ENCODE measurements at places on chromosomes 7 and 10.

DNA sequence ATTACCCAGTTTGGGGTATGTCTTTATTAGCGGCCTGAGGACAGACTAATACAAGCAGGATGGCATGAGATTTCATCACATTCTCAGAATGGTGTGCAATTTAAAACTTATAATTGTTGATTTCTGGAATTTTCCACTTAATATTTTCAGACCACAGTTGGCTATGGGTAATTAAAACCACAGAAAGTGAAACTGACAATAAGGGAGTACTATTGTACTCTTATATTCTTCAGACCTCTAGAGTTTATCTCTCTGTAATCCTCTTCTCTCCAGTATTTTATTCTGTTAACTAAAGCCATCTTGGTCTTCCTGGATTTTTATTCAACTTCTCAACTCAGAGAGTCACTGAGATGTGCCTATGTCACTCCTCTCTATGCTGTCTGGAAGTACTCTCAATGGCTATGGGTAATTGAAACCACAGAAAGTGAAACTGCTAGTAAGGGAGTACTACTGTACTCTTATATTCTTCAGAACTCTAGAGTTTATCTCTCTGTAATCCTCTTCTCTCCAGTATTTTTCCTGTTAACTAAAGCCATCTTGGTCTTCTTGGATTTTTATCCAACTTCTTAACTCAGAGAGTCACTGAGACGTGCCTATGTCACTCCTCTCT is 118.3 kb downstream of the PPP1R17 start:
- no peak for DNase-seq

DNA sequence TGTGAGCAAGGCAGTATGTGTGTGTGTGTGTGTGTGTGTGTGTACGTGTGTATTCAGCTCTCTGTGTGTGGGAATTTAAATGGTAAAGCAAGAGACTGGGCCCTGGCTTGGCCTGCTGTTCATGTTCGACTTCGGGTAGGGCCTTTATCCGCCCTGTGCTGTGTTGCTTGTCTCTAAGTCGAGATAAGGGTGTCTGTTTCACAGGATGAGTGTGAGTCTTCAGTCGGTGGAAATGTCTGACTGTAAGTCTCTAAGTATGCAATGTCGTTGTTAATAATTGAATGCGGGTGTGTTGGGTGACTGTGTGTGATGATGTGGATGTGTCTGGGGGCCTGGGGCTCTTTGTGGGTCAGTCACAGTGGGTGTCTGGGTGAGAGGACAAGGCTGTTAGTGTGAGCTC is 34.8 kb downstream of the HIF1AN start:
- DNase-seq = no peak

GRCh38 chr10:73590881-73591799 is at the start of gene USP54:
Gene USP54 (minus strand): TSS chr10:73591342. CDS start chr10:73575658, 15,684 bp downstream.
- DNase-seq = peak; percentile 81

DNA sequence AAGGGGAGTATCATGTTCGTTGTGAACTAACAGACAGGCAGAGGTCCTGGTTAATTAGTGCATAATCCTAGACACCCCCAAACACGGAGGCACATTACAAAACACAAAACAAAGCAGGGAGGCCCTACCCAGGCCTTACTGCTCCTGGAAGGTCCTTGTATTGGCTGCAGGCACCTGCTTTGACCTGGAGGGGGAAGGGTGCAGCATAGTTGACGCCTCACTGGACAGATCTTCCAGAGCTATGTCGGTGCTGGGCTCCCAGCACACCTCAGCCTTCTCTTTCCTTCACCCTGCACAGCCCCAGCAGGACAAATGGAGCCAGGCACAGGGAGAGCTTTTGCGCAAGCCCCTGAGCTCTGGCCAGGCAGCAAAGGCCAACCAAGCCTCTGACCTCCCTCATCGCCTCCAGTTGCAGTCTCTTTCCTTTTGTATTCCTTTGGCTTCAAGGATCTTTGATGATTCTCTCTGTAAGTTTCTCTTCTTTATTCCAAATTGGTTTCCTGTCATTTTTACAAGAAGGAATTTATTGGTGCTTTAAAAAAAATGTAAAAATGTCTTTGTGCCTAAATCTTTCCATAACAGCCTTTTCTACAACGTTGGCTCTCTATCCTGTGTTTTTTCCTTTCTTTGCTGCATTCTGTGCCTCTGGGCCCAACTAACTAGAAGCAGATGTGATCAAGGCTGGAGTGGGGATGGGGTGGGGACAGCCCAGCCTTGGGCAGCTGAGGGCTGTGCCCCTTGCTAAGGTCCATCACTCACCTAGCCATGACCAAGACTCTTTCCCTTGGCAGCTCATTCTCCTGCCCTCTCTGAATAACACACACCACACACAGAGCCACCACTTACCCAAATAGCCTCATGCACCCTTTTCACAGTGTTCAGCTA is 317.1 kb upstream of the NPVF start:
- DNase-seq = no peak

- DNase-seq = peak; percentile 26
Measured at GRCh38 chr7:151662251-151662826, 142.6 kb upstream of the RHEB start.

GRCh38 chr7:5634107-5634950 is 147.1 kb downstream of the RNF216 start:
- DNase-seq = peak; percentile 90

- no peak for DNase-seq
Measured at GRCh38 chr7:8185926-8186683, 75.9 kb downstream of the ICA1 start.

- DNase-seq = peak; percentile 52
Measured at GRCh38 chr7:68364886-68365625, 1233.2 kb upstream of the AUTS2 start.

DNA sequence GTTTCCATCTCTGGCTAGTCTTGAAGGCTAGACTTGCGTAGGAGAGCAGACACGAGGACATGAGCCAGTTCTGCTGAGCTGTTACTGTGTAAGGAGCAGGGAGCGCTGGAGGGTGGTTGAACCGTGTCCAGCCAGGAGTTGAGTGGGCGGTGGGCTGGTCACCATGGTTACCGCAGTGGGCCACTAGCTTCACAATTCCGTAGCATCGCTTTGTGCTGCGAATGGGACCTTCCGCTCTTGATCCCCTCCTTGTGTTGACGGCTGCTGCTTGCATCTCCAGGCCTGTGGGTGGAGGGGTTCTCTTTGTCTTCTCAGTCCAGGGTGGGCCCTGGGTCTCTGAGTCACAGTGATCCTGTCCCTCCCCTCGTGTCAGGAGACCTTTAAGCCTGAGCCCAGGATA is 49.4 kb upstream of the OCM start:
- DNase-seq = peak; percentile 58

- no peak for DNase-seq
Measured at GRCh38 chr7:124566583-124566982, 199.0 kb downstream of the GPR37 start.

- DNase-seq = no peak
Measured at GRCh38 chr7:42886893-42887505, 24.9 kb downstream of the C7orf25 start.

- no peak for DNase-seq
Measured at GRCh38 chr10:24446739-24447138, 237.8 kb downstream of the KIAA1217 start.

DNA sequence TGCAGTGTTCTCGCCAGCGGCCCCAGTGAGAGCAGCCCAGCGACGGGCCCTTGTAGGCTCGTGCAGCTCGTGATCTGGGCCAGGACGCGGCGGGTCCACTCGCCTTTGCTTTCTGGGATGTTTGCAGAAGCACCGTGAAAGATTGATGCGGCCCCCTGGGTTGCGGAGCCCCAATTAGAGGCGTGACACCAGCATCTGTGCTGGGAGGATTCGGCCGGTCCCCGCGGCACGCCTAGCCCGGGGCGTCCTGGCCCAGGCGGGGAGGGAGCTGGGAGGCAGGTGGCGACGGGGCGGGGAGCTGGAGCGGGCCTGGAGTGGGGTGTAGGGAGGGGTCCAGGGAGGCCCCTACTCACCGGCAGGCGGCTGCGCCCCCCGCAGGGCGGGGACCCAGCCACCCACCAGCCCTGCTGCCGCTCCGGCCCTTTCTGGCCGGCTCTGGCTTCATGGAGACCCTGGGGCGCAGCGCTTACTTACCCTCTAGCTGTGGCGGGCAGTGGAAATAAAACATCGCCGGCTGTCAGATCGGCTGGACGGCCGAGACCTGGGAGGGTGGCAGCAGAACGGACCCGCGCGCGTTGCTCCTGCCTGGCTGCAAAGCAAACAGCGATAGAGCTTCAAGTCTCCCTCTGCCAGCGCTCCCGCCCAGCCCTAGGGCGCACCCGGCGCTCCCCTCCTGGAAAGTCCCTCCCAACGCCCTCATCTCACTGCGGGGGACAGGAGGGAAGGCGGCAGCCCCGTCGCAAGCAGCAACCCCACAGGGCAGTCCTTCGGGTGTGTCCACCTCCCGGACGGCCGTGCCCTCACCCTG is 752 bp downstream of the DRGX start:
- peak; percentile 77 for DNase-seq

- no peak for DNase-seq
Measured at GRCh38 chr7:116547347-116547746, 22.5 kb downstream of the CAV1 start.

GRCh38 chr10:82591421-82591820 is 716.4 kb downstream of the NRG3 start:
- no peak for DNase-seq

GRCh38 chr10:87976101-87976743 is 112.8 kb downstream of the PTEN start:
- no peak for DNase-seq

DNA sequence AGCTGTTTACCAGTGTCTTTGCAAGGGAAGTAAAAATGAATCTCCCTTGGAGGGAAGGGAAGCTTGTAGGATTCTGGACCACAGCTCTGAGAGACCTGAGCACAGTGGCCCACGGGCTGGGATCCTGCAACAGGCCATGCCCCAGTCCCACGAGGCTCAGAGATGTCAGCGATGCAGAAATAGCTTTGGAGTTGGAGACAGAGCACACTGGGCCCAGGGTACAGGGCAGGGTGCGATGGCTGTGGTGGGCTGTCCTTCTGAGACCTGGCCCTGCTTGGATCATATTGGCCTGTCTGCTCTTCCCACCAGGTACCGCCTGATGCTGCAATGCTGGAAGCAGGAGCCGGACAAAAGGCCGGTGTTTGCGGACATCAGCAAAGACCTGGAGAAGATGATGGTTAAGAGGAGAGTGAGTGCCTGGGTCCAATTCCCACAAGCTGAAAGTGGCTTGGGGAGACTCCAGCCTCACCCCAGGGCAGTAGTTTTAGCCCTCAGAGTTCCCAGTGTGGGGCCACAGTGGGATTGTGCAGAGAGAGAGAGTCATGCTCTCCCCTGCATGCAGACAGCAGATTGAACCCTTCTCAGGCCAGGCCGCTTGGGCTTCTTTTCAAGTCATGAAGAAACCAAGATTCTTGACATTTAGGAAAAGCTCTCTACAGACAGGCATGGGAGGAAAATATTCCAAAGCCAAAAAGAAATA is 13.5 kb upstream of the CSGALNACT2 start:
- DNase-seq = peak; percentile 33

DNA sequence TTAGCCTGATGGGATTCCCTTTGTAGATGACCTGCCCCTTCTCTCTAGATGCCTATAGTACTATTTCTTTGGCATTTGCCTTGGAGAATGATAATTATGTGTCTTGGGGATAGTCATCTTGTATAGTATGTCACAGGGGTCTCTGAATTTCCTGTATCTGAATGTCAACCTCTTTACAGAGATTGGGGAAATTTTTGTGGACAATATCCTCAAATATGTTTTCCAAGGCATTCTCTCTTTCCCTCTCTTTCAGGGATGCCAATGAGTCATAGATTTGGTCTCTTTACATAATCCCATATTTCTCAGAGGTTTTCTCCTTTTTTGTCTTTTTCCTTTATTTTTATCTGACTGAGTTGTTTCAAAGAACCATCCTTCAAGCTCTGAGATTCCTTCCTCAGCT is 99.4 kb downstream of the CTNNA3 start:
- no peak for DNase-seq

- DNase-seq = no peak
Measured at GRCh38 chr10:43453266-43453831, 16.4 kb downstream of the ZNF487 start.

- DNase-seq = no peak
Measured at GRCh38 chr7:66283003-66283920, 78.1 kb downstream of the TPST1 start.

DNA sequence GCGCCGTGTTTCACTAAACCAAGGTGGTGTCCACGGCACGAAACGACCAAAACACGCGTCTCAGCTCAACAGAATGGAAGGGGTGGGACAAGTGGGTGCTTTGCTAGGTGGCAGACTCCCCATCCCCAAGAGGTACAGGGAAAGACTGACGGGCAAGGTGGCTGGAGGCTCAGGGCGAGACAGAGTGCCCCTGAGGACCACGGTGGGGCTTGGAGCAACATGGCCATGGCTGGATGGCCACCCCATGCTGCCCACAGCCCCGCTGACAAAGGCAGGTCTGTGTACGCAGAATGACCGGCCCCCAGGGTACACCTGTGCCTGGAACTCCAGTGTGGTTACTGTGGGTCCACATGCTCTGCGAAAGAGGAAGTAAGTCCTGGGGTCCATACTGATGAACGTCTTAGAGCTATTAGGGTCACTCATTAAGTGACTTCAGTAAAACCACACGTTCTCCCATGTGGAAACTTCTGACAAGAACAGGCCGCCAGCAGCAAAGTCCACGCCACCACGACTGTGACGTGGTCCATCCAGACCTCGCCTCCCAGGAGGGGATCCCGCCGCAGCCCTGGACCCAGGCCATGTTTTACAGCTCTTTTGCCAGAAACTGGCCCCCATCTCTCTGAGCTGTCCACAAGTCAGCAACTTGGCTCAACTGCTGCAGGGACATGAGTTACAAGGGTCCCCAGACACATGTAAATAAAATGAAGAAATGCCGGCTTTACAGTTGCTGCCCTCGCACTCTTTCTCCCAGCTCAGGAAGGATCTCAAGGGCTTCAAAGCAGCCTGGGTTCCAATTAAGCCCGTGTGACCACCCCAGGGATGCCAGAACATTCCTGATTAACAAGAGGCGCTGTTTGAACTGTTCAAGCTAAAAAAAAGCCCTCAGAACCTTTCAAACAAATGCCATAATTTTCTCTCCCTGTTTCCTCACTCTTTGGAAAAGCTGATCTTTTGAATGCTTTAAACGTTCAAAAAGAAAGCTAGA is 66.8 kb downstream of the MAD1L1 start:
- peak; percentile 32 for DNase-seq
